ENCODE measurements at places on chromosomes 6 and 20. TPM values are rescaled to one million over a fixed set of nuclear protein-coding genes. Genes with fewer than 3 reads are reported as not detected.

Gene DSN1
- 8.3 TPM for total RNA-seq

Gene MAPK13
- total RNA-seq = 7.6 TPM

Gene CLPSL1
- not detected for total RNA-seq

Gene LCA5
- 5.6 TPM for total RNA-seq

Gene SLC44A4
- not detected for total RNA-seq

Gene TRIM38
- 14.4 TPM for total RNA-seq

Gene ALDH8A1
- 0.50 TPM for total RNA-seq

Gene CCR6
- total RNA-seq = not detected

Gene SPATA25
- 3.6 TPM for total RNA-seq

Gene EPB41L1
- 10.3 TPM for total RNA-seq

Gene ENPP5
- 2.5 TPM for total RNA-seq

Gene SOBP
- 6.3 TPM for total RNA-seq

Gene PLEKHG1
- total RNA-seq = 5.4 TPM

Gene FHL5
- not detected for total RNA-seq

Gene SAMD5
- 4.0 TPM for total RNA-seq

Gene ABCC10
- 23.1 TPM for total RNA-seq

Gene ZNF334
- 7.9 TPM for total RNA-seq

Gene APOM
- total RNA-seq = 1.0 TPM

Gene SMPD2
- total RNA-seq = 7.9 TPM

Gene CST1
- total RNA-seq = 3.6 TPM

Gene IMPG1
- total RNA-seq = not detected

Gene BMP5
- total RNA-seq = 1.0 TPM

Gene POPDC3
- 6.7 TPM for total RNA-seq

Gene OSER1
- total RNA-seq = 73.2 TPM

Gene XKR7
- not detected for total RNA-seq

Gene VSTM2L
- 1.5 TPM for total RNA-seq

Gene ZNF335
- total RNA-seq = 7.2 TPM

Gene FAM83D
- 21.3 TPM for total RNA-seq

Gene JAG1
- 34.2 TPM for total RNA-seq

Gene HMGN3
- total RNA-seq = 28.5 TPM

Gene OR2H1
- not detected for total RNA-seq

Gene PGM3
- 71.9 TPM for total RNA-seq

Gene ZSCAN23
- 5.1 TPM for total RNA-seq

Gene GSTA3
- total RNA-seq = not detected

Gene ENPP3
- 0.26 TPM for total RNA-seq

Gene BMP2
- total RNA-seq = 15.9 TPM

Gene FOXC1
- 0.66 TPM for total RNA-seq

Gene PKIG
- total RNA-seq = 140 TPM

Gene SS18L1
- 7.4 TPM for total RNA-seq

Gene DZANK1
- total RNA-seq = 0.83 TPM

Gene PTPRT
- total RNA-seq = not detected

Gene CRISP3
- not detected for total RNA-seq

Gene POFUT1
- 23.4 TPM for total RNA-seq

Gene GGTLC1
- not detected for total RNA-seq

Gene NMBR
- under 0.01 TPM for total RNA-seq

Gene DDR1
- total RNA-seq = 17.5 TPM

Gene ERVFRD-1
- total RNA-seq = not detected

Data from fibroblast of lung (primary cell).